ENCODE measurements at places on chromosomes 4 and X.

DNA sequence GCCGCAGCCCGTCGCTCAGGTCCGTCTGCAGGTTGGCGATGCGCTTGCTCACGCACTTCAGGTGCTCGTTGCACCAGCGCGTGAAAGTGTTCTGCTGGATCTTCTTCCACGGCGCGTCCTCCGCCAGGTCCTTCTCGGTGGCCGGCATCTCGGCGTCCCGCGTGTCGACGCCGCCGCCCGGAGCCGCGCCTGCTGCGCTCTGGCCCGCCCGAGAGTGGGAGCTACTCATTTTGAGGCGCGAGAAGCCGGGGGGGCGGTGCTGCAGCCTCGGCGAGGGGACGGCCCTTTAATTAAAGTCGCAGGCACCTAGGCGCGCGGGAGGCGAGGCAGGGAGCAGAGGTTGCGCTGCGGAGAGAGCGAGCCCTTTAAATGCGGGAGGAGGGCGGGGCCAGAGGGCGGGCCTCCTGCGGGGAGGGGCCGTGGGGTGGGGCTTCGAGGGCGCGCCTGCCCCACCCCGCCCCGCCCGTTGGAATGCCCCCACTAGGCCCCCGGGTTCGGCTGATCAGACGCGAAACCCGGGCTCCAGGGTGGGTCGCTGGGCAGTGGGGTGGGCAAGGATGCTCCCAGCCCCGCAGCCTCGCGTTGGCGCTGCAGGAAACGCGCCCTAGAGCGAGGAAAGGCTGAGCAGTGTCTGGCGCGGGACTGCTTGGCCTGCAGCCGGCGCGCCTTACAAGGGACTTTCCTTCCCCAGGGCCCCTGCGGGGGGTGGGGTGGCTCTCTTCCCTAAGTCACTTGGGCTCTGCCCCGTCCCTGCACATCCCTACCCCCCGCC is 3.2 kb downstream of the FLNA start:
- DNase-seq = peak; percentile 92
- H3K27me3 ChIP-seq = no peaks in the 10 kb centered on the region
- H3K4me1 ChIP-seq = 0 out of 2 replicates have a peak, but pooled peaks cover 4% of the 10 kb centered on the region
- H3K27ac ChIP-seq = peak overlapping the region; percentile 81

DNA sequence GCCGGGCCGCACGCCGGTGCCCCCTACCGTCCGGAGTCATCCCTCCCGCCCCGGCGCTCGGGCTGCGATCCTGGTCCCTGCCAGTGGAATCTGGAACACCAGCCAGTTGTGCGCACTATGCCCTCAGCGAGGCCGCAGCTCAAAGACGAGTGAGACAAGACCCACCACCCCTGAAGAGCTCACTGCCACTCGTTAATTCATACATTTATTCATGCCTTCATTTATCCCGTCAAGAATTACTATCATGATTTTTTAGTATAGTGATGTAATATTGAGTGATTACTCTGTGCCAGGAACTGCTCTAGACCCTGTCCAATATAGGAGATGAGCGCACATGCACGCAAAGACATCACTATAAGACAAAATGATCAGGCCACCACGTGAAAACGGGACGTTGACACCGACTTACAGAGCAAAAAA is 247 bp upstream of the PPA2 start:
- DNase-seq = peak; percentile 92
- H3K4me3 ChIP-seq = peak overlapping the region; percentile 82
- peaks cover 10% of the 10 kb centered on the region for H3K4me1 ChIP-seq
- no peak overlapping the region for H3K27ac ChIP-seq

DNA sequence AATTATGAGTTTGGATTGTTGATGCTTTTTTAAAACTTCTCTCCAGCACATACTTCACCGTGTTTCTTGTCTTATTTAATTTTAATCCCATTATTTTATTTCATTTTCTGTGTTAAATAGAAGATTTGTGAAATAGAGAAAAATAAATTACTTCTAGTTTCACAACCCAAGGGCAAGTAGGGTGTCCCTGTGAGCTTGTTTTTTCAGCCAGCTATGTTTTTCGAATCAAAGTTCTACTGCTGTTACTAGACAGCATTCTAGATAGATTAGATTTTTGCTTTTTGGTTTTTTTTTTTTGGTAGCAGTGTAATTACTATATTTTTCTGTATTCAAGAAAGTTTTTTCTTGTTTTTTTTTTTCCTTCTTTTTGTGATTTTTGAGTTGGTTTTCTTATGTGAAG is 59.9 kb downstream of the RBPJ start:
- 0 out of 2 replicates have a peak overlapping the region, but pooled peaks have one; percentile 27 for H3K27ac ChIP-seq
- DNase-seq = no peak
- H3K36me3 ChIP-seq = no peaks in the 10 kb centered on the region
- H3K4me3 ChIP-seq = no peak overlapping the region

GRCh38 chr4:67576059-67576466 is 17.5 kb downstream of the STAP1 start:
- H3K4me1 ChIP-seq = peaks cover 7% of the 10 kb centered on the region
- no peaks in the 10 kb centered on the region for H3K36me3 ChIP-seq
- no peaks in the 10 kb centered on the region for H3K27me3 ChIP-seq
- DNase-seq = no peak
- no peak overlapping the region for H3K4me3 ChIP-seq

All from GM23338 (cell line).